NCI-H1694 (cell line): ENCODE measurements at places on chromosomes 6 and 20.

GRCh38 chr6:144893680-144894151 lies 608.6 kb downstream of the UTRN start:
- no peak for DNase-seq

GRCh38 chr6:33897189-33897780 lies 93.5 kb upstream of the MLN start:
- no peak for DNase-seq

DNA sequence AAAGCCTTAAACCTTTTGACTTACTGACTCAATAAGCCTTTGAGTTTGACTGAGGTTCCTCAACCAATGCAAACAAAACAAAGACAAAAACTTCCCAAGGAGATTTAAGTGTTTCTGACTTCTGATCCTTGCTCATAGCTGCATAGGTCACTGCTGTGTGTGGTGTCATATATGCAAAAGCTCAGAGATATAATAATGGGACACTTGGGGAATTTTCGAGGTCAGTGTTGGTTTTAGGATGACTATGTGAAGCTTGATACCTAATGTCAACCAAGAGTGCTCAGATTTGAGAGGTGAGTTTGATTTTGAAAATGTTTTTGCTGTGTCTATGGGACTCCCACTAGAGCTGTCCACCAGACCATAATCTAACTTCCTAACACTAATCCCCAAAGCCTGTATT lies 26.2 kb downstream of the ZKSCAN8 start:
- DNase-seq, result no peak

GRCh38 chr6:168607272-168608112 lies 166.5 kb downstream of the SMOC2 start:
- no peak for DNase-seq

DNA sequence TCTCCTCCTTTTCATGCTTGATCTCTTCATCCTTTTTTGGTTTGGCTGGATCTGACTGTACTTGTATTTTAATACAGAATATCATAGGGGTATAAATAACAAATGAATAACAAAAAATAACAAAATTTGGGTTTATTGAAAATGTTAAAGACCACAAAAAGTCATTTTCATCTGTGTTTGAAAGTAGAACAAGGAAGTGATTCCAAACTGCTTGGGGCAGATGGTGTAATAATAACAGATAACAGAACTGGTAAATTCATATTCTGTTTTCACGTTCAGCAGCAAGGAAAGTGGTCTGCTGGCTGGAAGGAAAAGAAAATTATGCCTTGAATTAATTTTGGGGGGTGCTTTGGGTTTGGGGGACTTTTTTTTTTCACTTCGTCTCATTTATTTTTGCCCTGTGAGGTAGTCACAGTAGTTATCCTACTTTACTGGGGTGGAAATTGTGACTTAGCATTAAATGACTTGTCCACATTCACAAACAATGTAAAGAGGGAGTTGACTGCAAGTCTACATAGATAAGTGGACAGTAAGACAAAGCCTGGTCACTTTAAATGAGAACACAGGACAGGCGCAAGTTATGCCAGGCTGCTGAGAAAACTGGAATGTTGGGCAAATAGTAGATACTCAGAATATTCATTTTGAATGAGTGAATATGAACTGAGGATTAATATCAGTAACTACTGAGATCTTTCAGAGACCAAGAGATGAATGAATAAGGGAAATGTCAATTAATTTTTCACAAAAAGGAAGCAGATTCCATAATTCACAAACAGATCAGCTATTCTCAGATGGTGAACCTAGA lies 193.9 kb upstream of the CITED2 start:
- no peak for DNase-seq

DNA sequence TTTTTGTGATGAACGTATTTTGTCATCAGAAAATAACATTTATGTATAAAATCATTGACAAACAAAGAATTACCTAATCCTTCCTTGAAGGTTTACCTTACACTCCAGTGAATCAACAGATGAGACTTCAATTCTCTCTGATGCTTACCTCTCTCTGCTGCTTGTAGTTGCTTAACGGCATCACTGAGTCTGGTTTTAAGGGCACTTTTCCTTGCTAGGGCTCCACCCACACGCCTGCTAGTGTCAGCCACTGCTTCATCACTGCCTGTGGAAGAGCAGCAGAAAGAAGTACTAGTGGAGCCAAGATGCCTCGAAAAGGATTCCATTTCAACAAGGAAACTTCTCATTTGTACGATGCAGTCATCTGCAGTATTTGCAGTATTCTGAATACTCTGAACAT lies 63.0 kb downstream of the FAM229B start:
- no peak for DNase-seq

GRCh38 chr6:38567436-38567835 lies 72.3 kb downstream of the BTBD9 start:
- peak; percentile 69 for DNase-seq

DNA sequence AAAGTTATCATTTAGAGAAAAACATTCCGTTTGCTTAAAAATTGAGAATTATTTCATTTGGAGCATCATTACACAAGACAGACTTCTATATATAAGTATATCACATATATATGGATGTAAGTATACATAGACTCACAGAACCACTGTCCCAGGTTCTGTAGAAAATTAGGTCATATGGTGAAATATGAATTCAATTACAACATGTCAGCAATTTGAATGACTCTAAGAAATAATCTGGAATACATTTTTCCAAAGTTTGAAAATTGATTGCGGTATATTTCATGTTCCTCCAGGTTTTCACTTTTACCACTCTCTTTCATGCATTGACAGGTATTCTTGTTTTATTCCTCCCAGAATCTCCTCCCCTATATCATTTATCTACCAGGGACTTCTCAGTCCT lies 892.3 kb downstream of the PHF3 start:
- no peak for DNase-seq

DNA sequence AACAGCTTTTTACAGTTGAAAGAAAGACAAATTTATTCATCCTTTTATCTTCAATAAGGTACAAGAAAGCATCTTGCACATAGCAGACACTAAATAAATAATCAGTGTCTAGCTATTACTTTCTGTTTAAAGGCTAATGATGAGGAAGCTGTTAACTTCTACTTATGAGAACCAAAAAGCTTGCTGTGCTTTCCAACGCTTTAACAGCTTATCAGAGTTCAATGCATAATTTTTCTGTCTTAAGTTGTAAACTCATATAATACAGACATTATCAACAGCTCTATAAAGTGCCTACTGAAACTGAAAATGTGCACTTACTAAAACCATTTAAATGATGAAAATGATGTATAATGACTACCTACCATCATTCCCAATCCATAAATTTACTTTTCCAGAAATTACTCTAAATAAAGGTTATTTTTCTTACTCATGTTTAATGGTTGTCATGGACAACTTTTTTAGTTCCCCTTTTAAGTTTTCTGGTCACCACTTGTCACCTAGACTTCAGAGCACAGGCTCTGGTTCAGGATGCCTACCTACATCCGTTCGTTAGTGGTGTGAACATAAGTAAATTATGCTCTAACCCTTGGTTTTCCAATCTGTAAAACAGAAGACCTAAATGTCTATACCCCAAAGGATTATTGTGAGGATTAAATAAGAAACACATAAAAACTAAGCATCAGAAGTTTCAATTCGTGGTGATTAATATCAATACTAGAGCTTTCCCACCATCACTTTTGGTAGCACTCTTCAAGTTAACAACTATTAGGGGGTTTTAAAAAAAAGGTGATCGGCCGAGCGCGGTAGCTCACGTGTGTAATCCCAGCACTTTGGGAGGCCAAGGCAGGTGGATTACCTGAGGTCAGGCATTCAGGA lies 8.0 kb downstream of the PNISR start:
- no peak for DNase-seq

- no peak for DNase-seq
Observed at GRCh38 chr6:94813806-94814205, 763.5 kb upstream of the MANEA start.

GRCh38 chr20:2879146-2879545 lies 5.9 kb downstream of the PTPRA start:
- DNase-seq, result peak; percentile 92

GRCh38 chr6:56890683-56891429 lies 64.1 kb upstream of the BEND6 start:
- DNase-seq, result no peak

DNA sequence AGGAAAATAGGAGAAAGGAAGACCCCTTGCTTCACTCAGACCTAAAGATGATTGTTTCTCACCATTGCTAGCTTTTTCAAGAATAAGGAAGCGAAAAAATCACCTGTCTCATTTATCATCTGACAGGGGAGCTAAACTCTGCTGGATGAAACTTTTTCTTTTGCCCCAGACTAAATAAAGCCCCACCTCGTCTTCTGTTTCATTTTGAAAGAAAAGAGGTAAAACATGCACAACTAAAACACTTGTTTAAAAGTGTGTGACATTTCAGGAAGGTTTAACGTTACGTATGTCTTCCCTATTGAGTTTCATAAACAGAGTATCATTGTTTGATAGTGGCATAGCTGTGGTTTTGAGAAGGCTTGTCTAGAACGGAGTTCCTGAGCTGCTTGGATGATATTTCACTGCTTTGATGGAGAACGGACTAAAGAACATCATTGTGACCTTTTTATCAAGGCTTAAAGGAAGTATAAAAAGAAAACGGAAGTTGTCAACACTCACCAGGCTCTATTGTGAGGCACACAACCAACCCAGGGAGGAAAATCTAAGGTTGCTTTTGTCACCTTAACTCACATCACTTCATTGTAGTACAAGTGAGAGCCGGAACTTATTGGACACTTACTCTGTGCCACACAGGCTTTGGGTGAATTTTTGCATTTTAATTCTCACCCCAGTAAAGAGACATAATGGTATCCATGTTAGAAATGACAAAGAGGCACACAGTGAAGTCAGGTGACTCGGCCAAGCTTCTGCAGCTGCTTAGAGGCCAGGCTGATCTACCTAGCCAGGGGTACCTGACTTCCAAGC lies 29.5 kb downstream of the TSHZ2 start:
- no peak for DNase-seq

- peak; percentile 78 for DNase-seq
Observed at GRCh38 chr6:19571176-19571575, 266.0 kb upstream of the ID4 start.

GRCh38 chr6:70709826-70710225 lies 42.1 kb downstream of the SMAP1 start:
- no peak for DNase-seq

DNA sequence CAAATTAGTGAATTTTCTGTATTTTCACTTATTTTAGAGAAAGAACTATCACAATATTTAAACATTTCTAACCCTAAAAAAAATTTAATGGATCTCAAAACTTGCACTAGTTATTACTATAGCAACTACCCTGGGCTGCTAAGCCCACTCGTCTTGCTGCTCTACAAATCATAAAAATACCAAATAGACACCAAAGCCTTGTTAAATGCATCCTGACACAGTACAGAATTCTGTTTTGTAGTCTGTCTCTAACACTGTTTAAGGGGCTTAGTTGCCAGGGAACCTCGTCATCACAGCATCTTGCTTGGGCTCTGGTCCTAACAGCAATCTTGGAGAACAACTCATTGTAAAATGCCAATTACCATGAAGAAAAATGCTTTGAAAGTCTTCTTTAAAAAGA lies 56.9 kb upstream of the MBOAT1 start:
- no peak for DNase-seq

GRCh38 chr20:58854638-58855471 lies 2.3 kb downstream of the GNAS start:
- DNase-seq, result no peak

DNA sequence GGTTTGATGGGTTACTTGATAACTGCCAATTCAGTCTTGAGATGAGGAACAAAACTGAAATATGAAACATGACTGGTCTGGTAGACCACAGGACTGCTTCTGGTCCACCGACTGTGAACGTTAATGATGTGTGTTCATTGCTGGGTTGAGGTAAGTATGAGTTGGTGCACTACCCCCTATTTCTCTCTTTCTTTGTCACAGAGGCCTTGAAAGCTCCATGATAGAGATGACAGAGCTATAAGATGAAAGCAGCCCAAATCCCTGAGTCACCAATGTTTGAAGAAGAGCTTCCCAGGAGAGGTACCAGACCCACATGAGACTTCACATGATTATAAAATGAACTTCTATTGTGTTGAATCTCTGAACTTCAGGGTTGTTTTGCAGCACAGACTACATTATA lies 555.5 kb downstream of the PTPRT start:
- DNase-seq, result no peak

DNA sequence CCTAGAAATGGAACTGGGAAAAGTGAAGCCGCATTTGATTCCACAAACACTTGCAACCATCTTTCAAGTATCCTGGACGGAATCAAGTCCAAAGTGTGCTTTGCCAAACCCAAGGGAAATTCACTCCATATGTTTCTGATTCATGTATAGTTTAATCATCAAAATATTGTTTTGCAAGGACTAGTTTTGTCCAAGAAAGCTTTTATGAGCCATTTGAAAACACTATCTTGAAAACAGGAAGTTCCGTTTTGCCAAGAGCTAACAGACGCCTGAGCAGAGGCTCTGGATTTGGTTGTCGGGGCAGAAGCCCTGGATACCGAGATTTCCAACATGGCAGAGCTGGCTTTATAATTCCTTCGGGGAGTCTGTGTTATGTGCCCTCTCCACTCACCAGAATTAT lies 251.1 kb downstream of the PHACTR1 start:
- no peak for DNase-seq

DNA sequence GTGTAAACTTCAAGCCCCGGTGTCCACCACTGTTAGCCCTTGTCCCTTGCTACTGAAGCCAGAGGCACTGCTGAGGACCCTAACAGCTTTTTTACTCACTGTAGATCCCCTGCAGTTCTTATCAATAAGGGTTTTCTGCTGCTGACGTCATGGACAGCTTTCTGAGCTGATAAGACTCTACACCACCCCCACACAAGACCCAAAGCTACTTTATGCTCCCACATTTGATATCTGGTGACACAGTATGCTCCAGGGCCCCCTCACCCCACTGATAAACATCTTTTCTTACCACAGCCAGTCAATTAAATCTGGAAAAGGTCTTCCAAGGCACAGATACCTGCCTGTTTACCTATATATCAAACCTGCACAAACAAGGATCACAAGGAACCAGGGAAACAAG lies 65.3 kb downstream of the NUS1 start:
- DNase-seq, result no peak

DNA sequence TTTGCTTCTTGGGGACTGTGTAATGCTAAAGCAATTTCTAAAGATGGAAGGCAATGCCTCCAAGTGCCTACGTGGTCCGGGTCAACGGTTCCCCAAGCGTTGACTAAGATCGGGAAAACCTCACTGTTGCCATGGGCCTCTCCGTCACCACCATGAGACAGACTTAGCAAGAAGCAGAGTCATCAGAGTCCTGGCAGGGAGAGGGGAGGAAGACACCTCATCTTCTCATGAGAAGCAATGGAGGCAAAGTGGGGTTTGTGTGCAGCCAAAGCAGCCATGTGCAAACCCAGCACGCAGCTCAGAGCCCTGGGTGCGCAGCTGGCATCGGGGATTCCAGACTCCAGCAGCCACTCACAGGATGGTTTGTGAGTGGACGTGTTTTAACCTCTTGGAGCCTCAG lies 111.4 kb downstream of the SYNDIG1 start:
- no peak for DNase-seq

- DNase-seq, result no peak
Observed at GRCh38 chr6:97207383-97207782, 75.6 kb downstream of the MMS22L start.

- no peak for DNase-seq
Observed at GRCh38 chr6:84772428-84773132, 8.2 kb upstream of the TBX18 start.
